ENCODE measurements at places on chromosomes 11 and 22.

GRCh38 chr11:106397787-106398501 lies 320.5 kb downstream of the AASDHPPT start:
- DNase-seq = no peak

- peak; percentile 83 for DNase-seq
Measured at GRCh38 chr11:61541598-61541997, 33.0 kb downstream of the LRRC10B start.

- DNase-seq = no peak
Measured at GRCh38 chr11:113311536-113311935, 2.8 kb upstream of the TTC12 start.

DNA sequence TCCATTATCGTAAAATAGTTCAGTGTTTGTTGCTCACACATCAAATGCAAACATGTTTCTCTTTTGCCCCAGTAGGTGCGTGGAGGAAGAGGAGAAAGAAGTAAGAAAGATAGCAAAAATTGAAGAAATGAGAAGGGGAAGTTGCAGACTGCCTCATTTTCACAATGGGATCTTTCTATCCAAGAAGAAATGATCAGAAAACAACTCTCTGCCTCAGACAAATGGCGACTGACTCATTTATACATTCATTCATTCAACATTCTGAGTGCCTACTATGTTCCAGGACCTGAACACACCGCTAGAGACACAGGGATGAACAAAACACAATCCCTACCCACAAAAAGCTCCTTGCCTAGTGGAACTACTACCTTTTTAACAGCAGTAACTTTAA lies 367 bp downstream of the HPS5 start:
- no peak for DNase-seq

GRCh38 chr22:45846952-45847351 lies 130.0 kb downstream of the WNT7B start:
- no peak for DNase-seq

GRCh38 chr11:11436715-11437313 lies 83.8 kb upstream of the CSNK2A3 start:
- no peak for DNase-seq

DNA sequence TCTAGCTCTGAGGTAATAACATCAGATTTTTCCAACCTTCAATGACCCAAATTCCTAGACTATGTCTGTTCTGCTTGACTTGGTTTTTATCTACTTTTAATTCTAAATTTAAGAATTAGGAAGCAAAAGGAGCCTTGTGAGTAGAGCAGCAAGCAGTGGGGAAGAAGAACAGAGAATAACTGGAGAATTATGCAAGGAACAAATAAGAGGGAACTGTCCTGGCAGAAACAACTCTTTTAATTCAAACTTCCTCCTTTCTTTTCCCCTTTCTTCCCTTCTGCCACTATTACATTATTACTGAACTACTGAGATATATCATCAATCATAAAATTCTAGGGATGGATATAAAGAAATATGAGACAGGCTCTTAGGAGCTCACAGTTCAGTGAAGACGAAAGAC lies 276.1 kb downstream of the SBF2 start:
- no peak for DNase-seq

DNA sequence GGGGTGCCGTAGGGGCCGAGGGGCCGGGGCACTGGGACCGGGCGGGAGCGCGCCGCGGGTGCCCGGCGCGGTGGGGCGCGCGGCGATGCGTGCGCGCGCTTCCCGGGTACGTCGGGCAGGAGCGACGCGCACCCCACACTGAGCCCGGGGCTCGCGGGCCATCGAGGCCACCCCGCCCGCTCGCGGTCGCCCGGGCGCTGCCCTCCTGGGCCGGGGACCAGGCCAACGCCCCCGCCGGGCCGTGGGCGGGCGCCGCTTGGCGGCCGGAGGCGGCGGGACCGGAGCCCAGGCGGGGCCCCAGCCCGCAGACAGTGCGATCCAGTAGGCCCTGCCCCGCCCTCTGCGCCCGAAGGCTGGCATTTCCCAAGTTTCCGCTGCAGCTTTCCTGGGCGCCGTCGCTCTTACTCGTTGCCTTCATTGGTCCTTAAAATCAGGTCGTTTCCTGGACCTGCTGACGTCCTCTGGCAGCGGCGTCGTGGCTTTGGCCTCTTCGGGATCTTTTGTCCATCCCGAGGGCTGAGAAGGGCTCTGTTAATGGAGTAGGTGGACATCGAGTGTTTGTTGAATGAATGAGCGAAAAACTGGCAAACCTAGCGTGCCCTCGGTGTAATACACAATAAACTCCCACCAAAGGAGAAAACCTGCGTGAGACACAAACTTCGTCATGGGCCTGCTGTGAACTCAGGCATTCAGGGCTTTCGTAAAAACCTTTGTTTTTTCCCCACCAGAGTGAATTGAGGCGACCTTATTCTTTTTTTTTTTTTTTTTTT lies 638 bp downstream of the PARVA start:
- peak; percentile 93 for DNase-seq

GRCh38 chr22:47303161-47303890 lies 540.9 kb downstream of the TBC1D22A start:
- DNase-seq = no peak

GRCh38 chr11:111336582-111337256 lies 38.4 kb downstream of the POU2AF3 start:
- DNase-seq = peak; percentile 76

- DNase-seq = no peak
Measured at GRCh38 chr11:128411812-128412211, 175.5 kb downstream of the ETS1 start.

GRCh38 chr11:34417202-34417601 lies 21.5 kb upstream of the CAT start:
- no peak for DNase-seq

DNA sequence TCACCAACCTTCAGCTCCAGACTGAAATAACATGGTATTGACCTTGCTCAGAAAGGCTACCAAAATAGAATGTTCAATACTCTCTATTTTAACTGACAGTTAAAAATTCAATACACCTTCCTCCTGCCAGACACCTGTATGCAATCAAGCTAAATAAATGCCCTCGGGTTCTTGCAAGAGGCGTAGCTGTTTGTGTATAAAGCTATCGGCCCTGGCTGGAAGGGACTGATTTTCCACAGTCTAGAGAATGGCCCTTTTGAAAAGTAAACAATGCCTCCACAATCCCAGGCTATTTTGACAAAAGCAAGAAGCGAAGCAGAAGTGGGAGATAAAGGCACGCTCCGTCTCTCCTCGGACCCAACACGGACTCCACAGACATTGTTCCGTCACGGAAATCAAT lies 791.2 kb downstream of the BRD1 start:
- DNase-seq = no peak
